Psoas muscle (tissue), 8 donors: ENCODE measurements at places on chromosomes 2 and 18.

GRCh38 chr2:237282568-237283128, 131.3 kb downstream of the COL6A3 start:
- DNase-seq: no peak

DNA sequence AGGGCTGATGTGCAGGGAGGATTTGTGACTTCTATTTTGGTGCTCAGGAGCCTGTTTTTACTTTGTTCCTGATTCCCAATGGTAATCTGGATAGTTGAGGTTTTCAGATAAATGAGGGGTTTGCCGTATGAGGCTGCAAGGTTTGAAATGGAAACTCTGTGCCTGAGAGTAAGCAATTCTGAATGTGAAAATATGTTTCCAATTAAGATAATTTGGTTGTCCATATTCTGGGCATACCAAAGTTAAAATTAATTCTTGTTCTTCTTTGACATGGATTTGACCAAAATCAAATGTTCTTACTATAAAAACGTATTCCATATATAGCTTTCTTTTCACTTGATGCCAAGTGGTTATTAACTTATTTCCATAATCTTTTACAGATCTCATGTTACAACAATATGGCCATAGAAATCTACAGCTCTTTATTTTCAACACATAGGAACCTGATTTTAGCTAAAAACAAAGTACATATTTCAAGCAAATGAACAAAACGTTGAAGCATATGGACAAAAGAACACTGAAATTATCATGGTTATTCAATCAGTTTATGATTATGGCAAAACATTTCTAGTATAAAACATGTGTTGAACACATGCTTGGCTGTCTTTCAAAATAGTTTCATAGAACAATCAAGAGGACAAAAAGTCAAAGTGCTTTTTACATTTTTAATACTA, 63.4 kb upstream of the ARHGAP28 start:
- DNase-seq: no peak

GRCh38 chr2:170716851-170717598, 1.9 kb downstream of the SP5 start:
- DNase-seq: peak; percentile 73

DNA sequence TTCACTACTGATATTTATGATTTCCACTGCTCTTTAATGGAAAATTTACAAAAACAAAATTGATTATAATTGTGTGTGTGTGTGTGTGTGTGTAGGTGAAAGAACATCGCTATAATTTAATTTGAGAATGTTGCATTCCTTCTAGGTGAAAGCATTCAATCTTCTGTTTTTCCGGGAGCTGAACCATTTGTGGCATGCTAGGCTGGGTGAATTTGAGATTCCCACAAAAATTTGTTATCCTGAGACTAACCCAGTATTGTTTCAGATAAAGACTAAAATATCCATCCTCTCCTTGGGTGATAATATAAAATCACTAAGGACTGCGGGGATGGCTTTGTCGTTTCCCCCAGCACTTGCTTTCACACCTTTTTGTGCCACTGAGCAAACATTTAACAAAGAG, 911.2 kb upstream of the PIK3C3 start:
- no peak for DNase-seq

DNA sequence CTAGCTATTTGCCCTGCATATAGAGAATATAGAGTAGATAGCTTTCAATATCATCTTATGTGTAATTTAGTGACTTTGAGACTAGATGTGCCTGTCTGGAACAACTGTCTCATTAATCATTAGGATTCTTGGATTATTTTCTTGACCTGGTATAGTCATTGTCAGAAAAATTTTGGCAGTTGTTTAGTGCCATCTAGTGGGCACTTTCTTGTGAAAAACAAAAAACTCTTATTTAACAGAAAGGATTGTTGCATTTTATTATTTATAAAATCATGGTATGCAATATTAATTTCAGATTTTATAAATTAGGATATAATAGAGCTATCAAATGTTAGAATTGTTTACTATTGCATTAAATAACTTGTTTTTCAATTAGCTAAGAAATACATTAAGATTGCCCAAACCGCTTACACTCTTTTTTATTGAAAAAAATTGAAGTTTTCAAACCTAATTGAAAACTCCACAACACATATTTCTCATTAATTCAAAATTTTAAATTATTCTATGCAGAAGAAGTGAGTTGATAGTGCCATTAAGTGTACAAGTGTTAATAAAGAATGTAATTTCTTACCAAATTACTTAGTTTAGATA, 80.3 kb downstream of the DYNAP start:
- no peak for DNase-seq
